MCF 10A (cell line): ENCODE measurements at places on chromosomes 6 and 20. TPM values are rescaled to one million over a fixed set of nuclear protein-coding genes. Genes with fewer than 3 reads are reported as not detected.

DNA sequence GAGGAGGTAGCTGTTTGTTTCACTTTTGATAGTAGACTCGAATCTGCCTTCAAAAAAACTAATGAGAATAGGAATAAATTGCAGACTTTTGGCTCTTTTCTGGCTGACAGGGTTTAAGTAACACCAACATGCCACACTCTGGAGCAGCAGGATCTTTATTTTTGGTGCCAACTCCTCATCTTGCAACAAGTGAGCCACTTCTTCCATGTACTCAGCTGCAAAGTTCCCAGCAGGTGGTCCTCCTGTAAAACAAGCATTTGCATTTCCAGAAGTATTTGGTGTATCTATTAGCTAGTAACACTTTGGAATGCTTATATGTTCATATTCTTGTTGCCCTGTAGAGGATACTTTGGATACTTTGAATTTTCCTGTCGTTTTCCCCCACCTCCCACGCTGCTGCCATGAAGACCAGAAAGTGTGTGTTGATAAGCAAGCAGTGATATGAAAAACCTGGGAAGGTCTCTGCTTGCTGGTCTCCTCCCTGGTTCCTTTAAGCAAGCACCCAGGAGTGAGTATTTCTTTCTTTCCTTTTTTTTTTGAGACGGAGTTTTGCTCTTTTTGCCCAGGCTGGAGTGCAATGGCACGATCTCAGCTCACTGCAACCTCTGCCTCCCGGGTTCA lies 1.0 kb downstream of the ARMH2 start:
- H3K27ac ChIP-seq: no peak overlapping the region
- DNase-seq: no peak
- H3K36me3 ChIP-seq: no peaks in the 10 kb centered on the region
- H3K27me3 ChIP-seq: no peaks in the 10 kb centered on the region

- H3K27me3 ChIP-seq: peaks cover 44% of the 10 kb centered on the region
- H3K4me3 ChIP-seq: no peak overlapping the region
- peaks cover 5% of the 10 kb centered on the region for H3K36me3 ChIP-seq
- DNase-seq: no peak
- peaks cover 19% of the 10 kb centered on the region for H3K4me1 ChIP-seq
- H3K27ac ChIP-seq: no peak overlapping the region
Measured at GRCh38 chr6:28777147-28777461, 146.7 kb downstream of the TRIM27 start.

Gene KCNB1
- total RNA-seq: 2.8 and 3.0 TPM in 2 replicates

Gene GMPR
- total RNA-seq: 1.9 and 3.0 TPM in 2 replicates

DNA sequence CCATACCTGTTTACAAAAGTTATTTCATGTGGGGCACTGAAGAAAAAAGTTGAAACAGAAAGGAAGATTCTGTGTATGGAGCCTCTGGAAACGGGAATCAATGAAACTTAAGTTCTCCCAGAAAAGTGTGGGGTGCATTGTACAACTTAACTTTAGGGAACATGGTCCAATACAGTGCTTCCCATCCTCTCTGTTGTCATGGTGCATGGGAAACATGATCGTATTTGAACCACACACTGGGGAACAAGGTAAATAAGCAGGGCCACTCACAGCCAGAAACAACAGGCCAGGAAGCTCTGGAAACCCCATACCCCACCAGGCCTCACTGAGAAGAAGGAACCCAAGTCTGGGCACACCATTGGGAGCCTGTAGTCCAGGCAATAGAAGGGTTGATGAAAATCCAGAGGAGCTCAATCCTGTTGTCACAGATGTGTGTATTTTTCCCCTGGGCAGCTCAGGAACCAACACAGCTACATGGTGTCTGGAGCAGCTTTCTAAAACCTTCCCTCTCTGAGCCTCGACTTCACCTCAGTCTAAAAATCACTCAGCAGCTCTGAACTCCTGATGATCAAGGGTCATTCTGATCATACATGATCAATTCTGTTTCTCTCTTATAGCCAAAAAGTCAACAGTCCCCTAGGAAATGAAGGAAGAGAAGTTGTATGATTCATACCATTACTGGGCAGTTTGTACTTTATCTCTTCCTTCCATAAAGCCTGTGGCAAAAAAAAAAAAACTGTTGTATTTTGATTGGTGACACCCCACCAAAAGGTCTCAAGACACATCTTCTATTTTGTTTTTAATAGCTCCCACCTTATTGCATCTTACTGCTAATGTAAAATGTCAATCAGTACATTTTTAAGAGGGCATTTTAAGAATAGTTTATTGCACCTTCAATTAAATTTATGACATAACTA lies 198.5 kb upstream of the TAB2 start:
- H3K4me3 ChIP-seq: no peak overlapping the region
- H3K4me1 ChIP-seq: no peaks in the 10 kb centered on the region
- H3K27ac ChIP-seq: no peak overlapping the region

GRCh38 chr20:51624157-51624731 lies 81.7 kb upstream of the NFATC2 start:
- no peaks in the 10 kb centered on the region for H3K27me3 ChIP-seq
- H3K36me3 ChIP-seq: no peaks in the 10 kb centered on the region
- no peak overlapping the region for H3K27ac ChIP-seq
- no peak overlapping the region for H3K4me3 ChIP-seq
- peak; percentile 79 for DNase-seq
